ENCODE measurements at places on chromosomes 7 and 10. TPM values are rescaled to one million over a fixed set of nuclear protein-coding genes. Genes with fewer than 3 reads are reported as not detected.
A peak's percentile ranks its signal among the peaks of the same experiment; 100 is the strongest.

DNA sequence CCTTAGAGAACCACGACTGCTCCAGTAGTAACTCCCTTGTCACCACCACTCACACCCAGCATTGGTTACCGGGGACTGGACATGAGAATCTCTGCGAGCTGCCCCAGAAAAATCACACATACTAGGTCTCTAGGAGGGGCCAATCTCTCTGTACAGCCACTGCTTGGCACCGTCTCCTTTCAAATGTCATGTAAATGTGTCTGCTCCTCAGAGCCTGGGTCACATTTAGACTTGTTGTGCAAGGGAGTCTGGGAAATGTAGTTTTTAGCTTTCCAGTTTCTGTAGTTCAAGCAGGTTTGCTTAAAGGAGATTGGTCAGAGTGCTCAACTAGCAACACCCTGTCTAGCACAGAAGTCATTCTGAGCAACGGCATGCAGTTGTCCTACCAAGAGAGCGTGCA is 60.0 kb downstream of the CHN2 start:
- H3K4me3 ChIP-seq = no peak overlapping the region
- H3K4me1 ChIP-seq = peaks cover 8% of the 10 kb centered on the region
- H3K36me3 ChIP-seq = no peaks in the 10 kb centered on the region
- H3K27ac ChIP-seq = no peak overlapping the region

GRCh38 chr10:100307684-100308083 is 21.2 kb upstream of the BLOC1S2 start:
- H3K36me3 ChIP-seq = no peaks in the 10 kb centered on the region
- no peak overlapping the region for H3K4me3 ChIP-seq
- DNase-seq = peak; percentile 48

- H3K4me1 ChIP-seq = peaks cover 23% of the 10 kb centered on the region
- H3K27me3 ChIP-seq = no peaks in the 10 kb centered on the region
- H3K27ac ChIP-seq = peak overlapping the region; percentile 76
- DNase-seq = peak; percentile 59
- no peak overlapping the region for H3K4me3 ChIP-seq
- no peaks in the 10 kb centered on the region for H3K36me3 ChIP-seq
These were observed 42.0 kb downstream of the ZC3HC1 start for GRCh38 chr7:130008941-130009847.

DNA sequence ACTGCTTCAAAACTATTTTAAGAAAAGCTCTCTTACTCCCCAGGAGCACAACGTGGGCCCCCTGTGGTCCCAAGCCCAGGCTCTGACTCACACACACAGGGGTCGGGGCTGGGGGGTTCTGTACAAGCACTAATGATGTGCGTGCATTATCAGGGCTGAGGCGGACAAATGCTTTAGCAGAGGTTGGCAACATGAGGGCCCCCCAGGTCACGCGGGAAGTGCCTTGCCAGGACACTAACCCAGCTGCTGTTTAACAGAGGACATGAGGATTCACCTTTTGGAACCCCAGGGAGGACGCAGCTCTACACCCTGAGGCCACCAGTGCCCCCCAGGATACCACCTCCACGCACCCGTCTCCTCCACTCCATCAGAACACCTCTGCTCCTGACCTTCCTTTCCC is 342.8 kb downstream of the DNAJB6 start:
- no peak overlapping the region for H3K27ac ChIP-seq
- H3K4me1 ChIP-seq = no peaks in the 10 kb centered on the region
- H3K4me3 ChIP-seq = no peak overlapping the region

DNA sequence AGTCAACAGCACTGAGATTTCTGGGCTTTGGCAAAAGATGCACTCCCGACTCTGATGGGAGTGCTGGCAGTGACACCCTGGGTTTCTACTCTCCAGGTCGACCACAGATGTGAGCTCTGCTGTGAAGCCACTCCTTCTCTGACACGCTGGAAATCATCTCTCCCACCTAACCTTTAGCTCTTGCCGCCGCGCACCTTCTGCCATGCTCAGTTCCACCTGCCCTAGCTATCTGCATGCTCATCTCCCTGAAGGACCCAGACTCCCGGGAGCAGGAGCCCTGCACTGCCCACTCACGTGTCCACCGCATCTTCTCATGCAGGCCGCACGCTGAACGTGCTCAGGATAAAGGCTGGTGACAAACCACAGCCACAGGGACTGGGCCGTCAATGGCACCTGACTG is 174.8 kb downstream of the TNS3 start:
- no peak overlapping the region for H3K4me3 ChIP-seq
- peaks cover 11% of the 10 kb centered on the region for H3K36me3 ChIP-seq
- no peak overlapping the region for H3K27ac ChIP-seq
- no peak for DNase-seq
- H3K4me1 ChIP-seq = peaks cover 9% of the 10 kb centered on the region
- no peaks in the 10 kb centered on the region for H3K27me3 ChIP-seq

DNA sequence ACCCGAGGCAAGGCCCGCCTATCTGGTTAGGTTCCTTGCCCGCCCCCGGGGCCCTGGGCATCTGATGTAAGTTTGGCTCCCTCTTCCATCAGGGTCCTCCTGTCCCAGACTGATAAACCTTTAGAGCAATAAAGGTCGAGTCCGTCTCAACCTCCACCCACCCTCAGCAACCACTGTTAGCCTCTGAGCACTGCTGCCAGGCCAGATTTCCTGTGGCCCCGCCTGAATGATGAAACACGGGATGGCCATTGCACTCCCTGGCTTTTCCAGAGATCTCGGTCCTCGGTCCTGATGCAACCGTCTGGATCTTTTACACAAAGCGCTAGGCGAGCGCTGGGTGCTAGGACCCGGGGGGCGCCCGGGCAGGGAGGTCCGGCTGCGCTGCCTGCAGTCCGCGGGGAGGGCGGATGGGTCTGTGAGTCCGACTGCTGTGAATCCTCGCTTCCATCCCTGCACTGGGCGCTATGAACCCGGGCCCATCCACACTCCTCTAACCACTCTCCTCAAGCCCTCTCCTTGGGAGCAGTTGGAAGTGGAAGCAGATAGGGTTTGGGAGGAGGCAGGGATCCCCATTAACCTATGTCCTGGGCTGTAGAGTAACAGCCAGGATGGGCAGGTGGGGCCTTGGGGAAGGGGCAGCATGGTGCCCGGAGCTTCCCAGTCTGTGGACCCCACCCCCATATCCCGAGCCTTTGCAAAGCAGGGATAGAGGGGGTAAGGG is 875 bp upstream of the DDIT4 start:
- DNase-seq = peak; percentile 85
- no peaks in the 10 kb centered on the region for H3K27me3 ChIP-seq
- H3K4me1 ChIP-seq = peaks cover 24% of the 10 kb centered on the region
- peak overlapping the region; percentile 91 for H3K4me3 ChIP-seq
- H3K36me3 ChIP-seq = no peaks in the 10 kb centered on the region
- peak overlapping the region; percentile 64 for H3K27ac ChIP-seq

DNA sequence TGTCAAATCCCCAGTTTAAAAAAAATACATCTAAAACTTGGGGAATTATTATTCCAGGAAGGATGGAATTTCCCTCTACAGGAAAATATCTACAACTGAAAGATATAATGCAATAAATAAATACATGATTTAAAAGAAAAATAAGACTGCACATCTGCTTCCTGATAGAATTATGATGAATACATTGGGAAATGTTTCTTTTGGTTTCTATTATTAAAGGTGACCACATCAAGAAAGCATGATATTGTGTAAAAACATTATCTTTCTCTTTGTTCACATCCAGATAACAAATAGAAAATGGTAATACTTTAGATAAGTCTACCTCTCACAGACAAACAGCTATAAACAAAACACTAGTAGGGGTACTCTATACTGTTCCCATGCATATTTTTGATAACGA is 19.2 kb downstream of the SEMA3D start:
- no peaks in the 10 kb centered on the region for H3K36me3 ChIP-seq
- H3K4me3 ChIP-seq = no peak overlapping the region
- peaks cover 3% of the 10 kb centered on the region for H3K4me1 ChIP-seq
- H3K27ac ChIP-seq = no peak overlapping the region

GRCh38 chr10:84429926-84430520 is 101.6 kb downstream of the CCSER2 start:
- H3K4me3 ChIP-seq = no peak overlapping the region
- no peaks in the 10 kb centered on the region for H3K36me3 ChIP-seq
- H3K4me1 ChIP-seq = peaks cover 14% of the 10 kb centered on the region
- H3K27ac ChIP-seq = no peak overlapping the region
- no peak for DNase-seq
- H3K27me3 ChIP-seq = no peaks in the 10 kb centered on the region

DNA sequence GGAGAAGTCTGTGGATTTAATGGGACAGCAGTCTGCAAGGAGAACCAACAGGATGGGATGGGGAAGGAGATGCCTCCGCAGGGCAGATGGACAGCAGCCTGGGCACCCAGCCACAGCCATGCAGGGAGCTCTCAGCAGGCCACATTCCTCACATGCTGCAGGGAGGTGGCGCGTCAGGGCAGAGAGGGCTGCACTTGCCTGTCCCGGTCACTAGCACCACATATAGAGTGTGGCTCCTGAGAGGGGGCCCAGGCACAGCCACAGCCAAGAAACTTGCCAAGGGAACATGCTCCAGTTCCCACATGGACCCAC is 86.8 kb upstream of the ZMIZ1 start:
- peaks cover 19% of the 10 kb centered on the region for H3K4me1 ChIP-seq
- no peak overlapping the region for H3K4me3 ChIP-seq
- H3K27ac ChIP-seq = no peak overlapping the region

DNA sequence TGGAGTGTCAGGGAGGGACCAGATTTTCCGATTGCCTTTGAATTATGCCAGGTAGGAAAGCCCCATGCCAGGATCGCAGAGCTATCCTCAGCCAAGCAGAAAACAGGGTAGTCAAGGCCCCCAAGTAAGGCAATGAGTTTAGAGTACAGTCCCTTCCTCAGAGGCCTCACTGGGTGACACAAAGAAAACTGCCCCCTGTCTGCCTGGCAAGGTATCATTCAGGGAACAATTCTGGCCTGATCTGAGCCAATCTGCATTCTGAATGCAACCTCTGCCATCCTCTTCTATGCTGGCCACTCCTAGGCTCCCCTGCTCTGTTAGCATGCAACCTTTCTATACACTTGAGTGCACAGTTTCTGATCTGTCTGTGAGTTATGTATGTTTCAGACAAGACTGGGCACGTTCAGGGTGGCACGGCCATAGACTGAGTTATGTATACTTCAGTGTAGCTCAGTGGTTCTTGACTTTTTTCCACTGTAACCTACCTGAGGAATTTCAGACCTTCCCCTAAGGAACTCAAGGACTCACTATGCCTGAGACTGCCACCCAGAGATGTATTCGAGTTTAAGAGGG is 336.8 kb downstream of the PLXNA4 start:
- no peak overlapping the region for H3K4me3 ChIP-seq
- H3K27ac ChIP-seq = no peak overlapping the region
- DNase-seq = no peak
- H3K27me3 ChIP-seq = no peaks in the 10 kb centered on the region

GRCh38 chr7:112540839-112541577 is 60.2 kb downstream of the LSMEM1 start:
- no peak overlapping the region for H3K4me3 ChIP-seq
- H3K36me3 ChIP-seq = no peaks in the 10 kb centered on the region
- no peak for DNase-seq
- no peaks in the 10 kb centered on the region for H3K4me1 ChIP-seq

GRCh38 chr7:17367502-17367901 is 69.0 kb downstream of the AHR start:
- H3K4me3 ChIP-seq = no peak overlapping the region
- H3K36me3 ChIP-seq = no peaks in the 10 kb centered on the region
- DNase-seq = peak; percentile 25
- no peak overlapping the region for H3K27ac ChIP-seq
- no peaks in the 10 kb centered on the region for H3K27me3 ChIP-seq

DNA sequence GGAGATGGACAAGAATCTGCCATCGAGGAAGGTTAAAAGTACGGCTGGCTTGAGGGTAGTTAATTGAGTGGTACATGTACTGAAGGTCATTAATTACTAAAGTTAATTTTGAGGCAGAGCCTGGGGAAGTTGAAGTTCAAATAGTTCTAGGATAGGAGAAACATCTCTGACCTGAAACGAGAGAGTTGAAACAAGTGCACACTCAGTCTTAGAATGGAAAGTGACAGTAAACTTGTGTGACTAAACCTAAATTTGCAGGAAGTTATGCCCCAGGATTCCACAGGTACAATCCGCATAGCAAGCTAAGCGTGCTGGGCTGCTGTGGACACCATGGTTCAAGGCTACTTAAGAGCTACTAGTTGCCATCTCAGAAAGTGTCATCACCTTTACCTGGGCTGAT is 209.9 kb downstream of the CHCHD3 start:
- H3K27ac ChIP-seq = no peak overlapping the region
- no peak for DNase-seq
- no peaks in the 10 kb centered on the region for H3K27me3 ChIP-seq

DNA sequence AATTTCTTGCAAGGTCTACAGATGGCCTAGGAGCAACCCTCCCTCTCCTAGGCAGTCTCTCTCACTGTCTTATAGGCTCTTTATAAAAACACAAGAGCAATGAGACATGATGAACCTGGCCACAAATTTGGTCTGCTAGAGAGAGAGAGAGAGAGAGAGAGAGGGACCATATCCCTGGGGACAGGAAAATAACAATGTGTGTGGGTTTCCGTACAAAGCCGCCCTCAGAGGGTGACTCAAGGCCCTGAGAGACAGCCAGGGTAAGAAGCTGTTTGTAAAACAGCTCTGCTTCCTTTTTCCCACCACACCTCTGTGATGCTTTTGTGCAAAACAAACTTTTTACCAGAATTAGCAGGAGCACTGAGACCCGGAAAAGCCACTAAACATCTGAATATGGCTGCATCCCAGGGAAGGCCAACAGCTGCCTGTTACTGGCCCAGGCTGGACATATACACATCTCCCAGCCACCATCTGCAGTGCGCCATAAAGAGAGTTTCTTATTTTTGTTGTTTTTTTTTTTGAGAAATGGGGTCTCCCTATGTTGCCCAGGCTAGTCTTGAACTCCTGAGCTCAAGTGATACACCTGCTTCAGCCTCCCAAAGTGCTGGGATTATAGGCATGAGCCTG is 18.4 kb downstream of the GIMAP5 start:
- H3K27ac ChIP-seq = no peak overlapping the region
- no peaks in the 10 kb centered on the region for H3K4me1 ChIP-seq
- no peaks in the 10 kb centered on the region for H3K36me3 ChIP-seq
- no peaks in the 10 kb centered on the region for H3K27me3 ChIP-seq

DNA sequence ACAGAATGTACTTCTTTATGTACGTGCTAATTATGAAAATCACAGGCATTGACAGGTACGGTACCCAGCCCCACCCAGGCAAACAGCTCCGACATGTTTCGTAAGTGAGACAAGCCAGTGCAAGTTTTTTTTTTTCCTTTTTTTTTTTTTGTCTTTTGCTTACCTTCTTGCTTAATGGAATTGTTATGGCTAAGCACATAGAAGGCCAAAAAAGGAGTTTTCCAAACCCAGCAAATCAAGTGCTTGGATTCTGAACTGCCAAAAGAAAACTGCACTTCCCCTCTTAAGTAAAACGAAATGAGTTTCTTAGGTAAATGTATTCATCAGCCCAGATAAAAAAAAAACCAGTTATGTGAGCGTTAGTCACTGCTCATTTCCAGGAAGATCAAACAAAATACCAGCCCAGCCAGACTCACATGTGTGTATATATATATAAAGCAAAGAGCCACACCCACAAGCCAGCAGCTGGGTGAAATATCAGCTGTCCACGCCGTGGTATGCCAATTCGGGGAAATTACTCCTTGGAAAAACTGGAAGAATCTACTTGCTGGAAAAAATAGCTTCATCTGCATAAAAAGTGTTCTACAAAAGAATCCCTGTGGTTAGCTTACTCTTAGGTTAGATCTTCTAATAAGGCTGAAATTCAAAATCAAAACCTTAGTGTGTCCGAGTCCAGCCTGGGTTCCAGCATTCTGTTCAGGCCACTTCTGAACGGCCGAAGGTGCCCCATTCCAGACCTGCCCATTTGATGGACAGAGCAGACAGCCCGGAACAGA is 8.0 kb downstream of the KLF6 start:
- no peak overlapping the region for H3K4me3 ChIP-seq
- peak; percentile 96 for DNase-seq
- peaks cover 69% of the 10 kb centered on the region for H3K4me1 ChIP-seq
- peaks cover 54% of the 10 kb centered on the region for H3K36me3 ChIP-seq

Gene SAMD9L
- total RNA-seq = 55.6 TPM

Gene DOCK1
- 45.0 TPM for total RNA-seq

Gene GJD4
- not detected for total RNA-seq

Gene CRHR2
- total RNA-seq = not detected

Gene TMEM236
- total RNA-seq = 0.14 TPM

Gene ECHDC3
- total RNA-seq = 1.9 TPM

Data from astrocyte (in vitro differentiated cells and primary cell).